ENCODE measurements at places on chromosomes 5 and 9. TPM values are rescaled to one million over a fixed set of nuclear protein-coding genes. Genes with fewer than 3 reads are reported as not detected.
A peak's percentile ranks its signal among the peaks of the same experiment; 100 is the strongest.

DNA sequence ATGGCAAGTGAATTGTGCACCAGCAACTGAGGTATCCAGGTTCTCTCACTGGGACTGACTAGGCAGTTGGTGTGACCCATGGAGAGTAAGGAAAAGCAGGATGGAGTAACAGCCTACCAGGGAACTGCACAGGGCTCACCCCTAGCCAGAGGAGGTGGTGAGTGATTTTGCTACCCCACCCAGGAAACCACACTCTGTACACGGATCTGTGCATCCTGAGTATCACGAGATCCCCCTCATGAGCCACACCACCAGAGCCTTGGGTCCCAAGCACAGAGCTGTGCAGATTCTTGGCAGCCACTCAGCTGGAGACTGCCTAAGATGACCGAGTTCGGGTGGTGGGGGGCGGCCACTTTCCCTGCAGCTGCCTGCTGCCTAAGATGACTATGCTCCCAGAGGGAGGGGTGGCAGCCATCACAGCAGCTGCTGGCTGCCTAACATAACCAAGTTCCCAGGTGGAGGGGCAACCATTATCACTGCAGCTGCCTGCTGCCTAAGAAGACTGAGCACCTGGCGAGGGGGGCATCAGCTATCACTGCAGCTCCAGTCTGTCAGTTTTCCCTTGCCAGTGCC lies 48.4 kb upstream of the EFNA5 start:
- DNase-seq = no peak
- no peak overlapping the region for H3K27ac ChIP-seq

GRCh38 chr5:43371821-43372220 lies 40.4 kb downstream of the CCL28 start:
- no peak overlapping the region for H3K4me3 ChIP-seq
- H3K27me3 ChIP-seq = no peaks in the 10 kb centered on the region
- no peak overlapping the region for H3K27ac ChIP-seq
- H3K36me3 ChIP-seq = peaks cover 9% of the 10 kb centered on the region

DNA sequence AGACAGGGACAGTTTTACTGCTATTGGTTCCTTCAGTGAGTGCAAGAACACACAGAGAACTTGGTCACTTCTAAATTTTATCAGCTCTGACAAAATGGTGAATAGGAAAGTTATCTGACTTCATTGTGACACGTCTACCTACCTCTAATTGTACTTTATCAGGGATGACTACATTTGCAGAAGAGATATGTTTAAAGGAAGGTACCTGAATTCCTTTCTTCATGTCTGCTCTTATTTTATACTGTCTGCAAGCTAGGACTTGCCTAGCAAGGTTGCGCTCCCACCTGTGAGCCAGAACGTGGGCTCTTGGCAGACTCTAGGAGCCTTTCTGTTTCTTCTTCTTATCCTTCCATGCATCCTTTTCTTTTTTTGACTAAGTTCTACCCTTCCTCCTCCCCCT lies 1.6 kb downstream of the SLC27A6 start:
- no peak overlapping the region for H3K27ac ChIP-seq
- no peaks in the 10 kb centered on the region for H3K4me1 ChIP-seq
- no peak for DNase-seq
- no peaks in the 10 kb centered on the region for H3K36me3 ChIP-seq
- peaks cover 3% of the 10 kb centered on the region for H3K27me3 ChIP-seq

DNA sequence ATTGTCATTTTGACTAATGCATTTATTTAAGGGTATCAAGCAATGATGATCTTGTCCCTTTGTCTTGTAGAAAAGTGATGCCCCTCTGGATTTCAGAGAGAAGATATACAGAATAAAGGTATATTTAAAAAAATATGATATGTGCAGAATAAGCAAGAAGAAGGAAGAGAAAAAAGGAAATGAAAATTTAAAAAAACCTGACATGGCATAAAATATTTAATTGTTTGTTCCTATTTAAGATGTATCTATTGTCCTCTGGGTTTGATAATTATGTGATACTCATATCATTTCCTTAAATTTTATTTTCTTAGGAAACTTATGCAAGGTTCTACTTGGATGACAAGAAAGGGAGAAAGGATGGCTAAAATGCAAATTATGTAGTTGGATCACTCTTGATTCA lies 983.7 kb upstream of the CDH6 start:
- H3K27ac ChIP-seq = no peak overlapping the region
- H3K4me1 ChIP-seq = no peaks in the 10 kb centered on the region
- no peak for DNase-seq
- H3K4me3 ChIP-seq = no peak overlapping the region
- H3K36me3 ChIP-seq = peaks cover 9% of the 10 kb centered on the region

- peak; percentile 72 for DNase-seq
- no peaks in the 10 kb centered on the region for H3K27me3 ChIP-seq
- no peaks in the 10 kb centered on the region for H3K36me3 ChIP-seq
- H3K4me3 ChIP-seq = peak overlapping the region; percentile 91
Measured at GRCh38 chr9:16726718-16727451, 143.6 kb downstream of the BNC2 start.

- no peaks in the 10 kb centered on the region for H3K4me1 ChIP-seq
- no peaks in the 10 kb centered on the region for H3K36me3 ChIP-seq
- no peak for DNase-seq
- H3K4me3 ChIP-seq = no peak overlapping the region
Measured at GRCh38 chr9:80892703-80893102, 796.6 kb downstream of the TLE1 start.

GRCh38 chr9:76989501-76989900 lies 30.0 kb upstream of the FOXB2 start:
- no peak overlapping the region for H3K4me3 ChIP-seq
- H3K27ac ChIP-seq = no peak overlapping the region
- H3K36me3 ChIP-seq = no peaks in the 10 kb centered on the region
- DNase-seq = no peak

The RNF183 gene
- total RNA-seq = not detected

The CDC20B gene
- total RNA-seq = 0.18 TPM

The OSTF1 gene
- total RNA-seq = 16.1 TPM

The FOXE1 gene
- not detected for total RNA-seq

The SCGB3A2 gene
- total RNA-seq = 62.5 TPM

The PIP5K1B gene
- 1.7 TPM for total RNA-seq

The TRPM3 gene
- 7.7 TPM for total RNA-seq
